ENCODE measurements at places on chromosomes 1 and 21.

- no peak for DNase-seq
Observed at GRCh38 chr1:10936998-10937901, 75.2 kb upstream of the TARDBP start.

- no peak for DNase-seq
Observed at GRCh38 chr1:242447689-242448088, 76.8 kb downstream of the PLD5 start.

- no peak for DNase-seq
Observed at GRCh38 chr21:35309316-35309715, 260.2 kb upstream of the RUNX1 start.

- no peak for DNase-seq
Observed at GRCh38 chr1:2971609-2972008, 49.7 kb upstream of the ACTRT2 start.

DNA sequence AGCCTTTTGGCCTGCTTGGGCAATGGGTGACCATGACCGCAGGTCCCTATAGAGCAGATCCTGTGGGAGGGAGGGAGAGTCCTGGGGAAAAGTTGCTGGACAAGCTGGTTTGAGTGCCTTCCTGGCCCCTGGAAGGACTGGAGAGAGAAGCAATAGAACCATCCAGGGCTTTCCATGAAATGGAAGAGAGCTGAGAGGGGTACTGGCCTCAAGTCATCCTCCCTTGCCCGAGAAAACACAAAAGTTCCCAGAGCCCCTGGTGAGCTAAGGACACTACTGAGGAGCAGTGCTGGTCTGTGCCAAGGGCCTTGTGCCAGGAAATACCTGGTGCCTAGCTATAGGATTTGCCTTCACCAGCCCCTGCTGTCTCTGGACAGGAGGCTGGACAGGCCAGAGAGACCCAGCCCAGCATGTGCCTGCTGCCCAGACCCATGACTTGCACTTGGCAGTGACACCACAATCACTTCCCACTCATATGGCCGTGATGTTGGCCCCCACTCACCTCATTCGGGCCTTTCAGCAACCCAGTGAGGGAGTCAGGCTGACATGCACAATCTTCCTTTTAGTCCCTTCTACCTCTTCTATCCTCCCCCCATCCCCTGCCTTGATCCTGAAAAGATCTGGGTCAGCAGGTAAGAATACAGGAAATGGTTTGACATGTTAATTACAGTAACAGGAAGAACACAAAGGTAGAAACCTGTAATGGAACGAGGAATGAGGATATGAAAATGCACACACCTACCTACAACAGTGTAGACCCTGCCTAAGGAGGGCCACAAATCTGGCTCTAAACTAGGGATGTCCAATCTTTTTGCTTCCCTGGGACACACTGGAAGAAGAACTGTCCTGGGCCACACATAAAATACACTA is 7.0 kb downstream of the SH3BP5L start:
- DNase-seq = no peak

GRCh38 chr1:54927472-54928240 is 40.7 kb upstream of the DHCR24 start:
- no peak for DNase-seq

DNA sequence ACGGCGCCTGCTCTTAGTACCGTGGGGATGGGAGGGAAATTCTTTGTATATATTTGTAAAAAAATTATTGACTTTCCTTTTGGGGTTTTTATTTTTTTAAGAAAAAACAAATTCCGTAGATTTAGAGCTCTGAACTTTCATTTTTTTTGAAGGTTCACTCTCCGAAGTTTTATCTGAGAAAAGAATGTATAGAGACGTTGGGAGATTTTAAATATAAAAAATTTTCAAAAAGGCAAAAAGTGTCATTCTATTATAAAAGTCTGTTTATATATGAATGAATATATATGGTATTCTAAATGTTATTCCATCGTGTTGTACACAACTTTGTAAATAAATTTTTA is 2.4 kb downstream of the FOXD3 start:
- no peak for DNase-seq

DNA sequence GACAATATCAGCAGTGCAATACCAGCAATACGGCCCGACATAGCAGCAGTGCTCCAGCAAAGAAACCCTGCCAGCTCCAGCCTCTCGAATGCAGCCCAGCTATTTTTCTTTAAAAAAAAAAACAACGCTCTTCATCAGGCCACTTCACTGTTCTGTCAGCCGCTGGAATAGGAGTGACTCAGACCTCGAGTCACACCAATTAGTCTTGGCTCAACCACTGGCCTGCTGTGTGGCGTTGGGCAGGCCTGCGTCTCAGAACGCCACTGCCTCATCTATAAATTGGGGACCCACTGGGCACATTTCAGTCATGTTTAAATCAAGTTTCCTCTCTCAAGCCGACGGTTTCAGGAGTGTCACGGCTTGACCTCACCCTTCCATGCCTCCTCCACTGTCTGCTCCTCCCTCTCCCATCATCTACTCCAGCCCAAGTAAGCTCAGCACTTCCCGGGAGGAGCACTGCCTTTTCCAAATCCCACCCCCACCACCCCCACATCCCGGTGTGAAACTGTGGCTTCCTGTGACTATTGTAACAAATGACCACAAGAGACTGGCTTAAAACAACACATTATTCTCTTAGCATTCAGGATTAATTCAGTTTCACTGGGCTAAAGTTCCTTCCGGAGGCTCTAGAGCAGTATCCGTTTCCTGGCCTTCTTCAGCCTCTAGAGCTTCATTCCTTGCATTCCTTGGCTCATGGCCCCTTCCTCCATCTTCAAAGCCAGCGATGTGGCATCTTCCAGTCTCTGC is 71.9 kb upstream of the EFHD2 start:
- DNase-seq = no peak

DNA sequence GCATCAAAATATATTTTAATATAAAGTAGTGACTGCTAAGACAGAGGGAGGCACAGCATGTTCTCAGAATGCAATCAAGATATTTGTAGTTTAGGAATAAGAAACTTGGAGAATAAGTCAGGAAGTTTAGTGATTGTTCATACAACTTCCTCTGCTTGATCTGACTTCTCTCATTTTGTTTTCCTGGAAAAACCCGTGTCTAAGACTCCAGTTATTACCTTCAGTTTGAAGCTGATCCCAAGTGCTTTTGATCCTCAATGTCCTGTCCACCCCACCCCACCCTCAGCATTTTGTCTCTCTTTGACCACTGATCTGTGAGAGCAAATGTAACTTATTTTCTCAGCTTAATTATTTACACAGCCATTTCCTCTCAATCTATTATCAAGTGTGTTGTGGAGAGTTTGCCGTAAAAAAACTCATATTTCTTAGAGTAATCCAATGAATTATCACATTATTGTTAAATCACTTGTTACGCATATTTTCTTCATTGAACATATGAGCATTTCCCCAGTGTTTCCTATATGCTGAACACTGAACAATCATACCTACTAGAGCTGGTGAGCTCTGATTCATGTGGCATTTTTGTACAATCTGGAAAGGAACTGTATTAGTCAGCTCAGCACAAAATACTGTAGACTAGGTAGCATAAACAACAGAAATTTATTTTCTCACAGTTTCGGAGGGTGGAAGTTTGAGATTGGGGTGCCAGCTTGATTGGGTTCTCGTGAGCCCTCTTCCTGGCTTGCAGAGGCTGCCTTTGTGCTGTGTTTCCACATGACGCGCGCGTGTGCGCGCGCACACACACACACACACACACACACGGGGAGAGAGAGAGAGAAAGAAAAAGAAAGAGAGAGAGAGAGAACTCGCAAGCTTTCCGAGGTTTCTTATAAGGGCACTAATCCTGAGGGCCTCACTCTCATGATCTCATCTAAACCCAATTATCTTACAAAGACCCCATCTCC is 65.5 kb upstream of the DPYD start:
- no peak for DNase-seq

- DNase-seq = no peak
Observed at GRCh38 chr1:156422602-156423091, 53.6 kb downstream of the RHBG start.

GRCh38 chr1:93672069-93672468 is 9.6 kb downstream of the BCAR3 start:
- DNase-seq = no peak

GRCh38 chr1:175364424-175365076 is 172.0 kb upstream of the KIAA0040 start:
- DNase-seq = no peak

- no peak for DNase-seq
Observed at GRCh38 chr1:77614037-77614436, 68.4 kb downstream of the ZZZ3 start.

GRCh38 chr1:203631946-203632345 is 5.3 kb downstream of the ATP2B4 start:
- no peak for DNase-seq

DNA sequence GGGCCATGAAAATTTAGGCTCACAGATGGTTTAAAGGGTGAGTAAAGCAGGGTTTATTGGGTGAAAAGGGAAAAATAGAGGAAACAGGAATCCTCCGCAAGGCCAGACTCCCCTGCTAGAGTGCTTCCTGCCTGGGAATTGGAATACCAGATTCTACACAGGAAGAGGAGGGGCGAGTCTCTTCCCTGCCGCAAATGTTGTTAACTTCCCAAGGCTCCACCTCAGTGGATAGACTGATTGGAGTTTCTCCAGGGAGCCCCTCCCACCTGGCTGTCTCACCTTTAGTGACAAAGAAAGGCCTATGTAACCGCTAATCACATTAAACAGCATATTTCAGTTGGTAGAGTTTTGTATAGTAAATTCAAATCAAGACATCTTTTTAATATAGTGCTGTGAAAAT is 1450.1 kb downstream of the KCNT2 start:
- DNase-seq = no peak

Data from NCI-H1417 (cell line).